Activated T-cell treated with anti-CD3 and anti-CD28 coated beads, Interleukin-2, amount 50 U/mL, for 72 hours (primary cell): ENCODE measurements at places on chromosomes 13 and 19. TPM values are rescaled to one million over a fixed set of nuclear protein-coding genes. Genes with fewer than 3 reads are reported as not detected.

DNA sequence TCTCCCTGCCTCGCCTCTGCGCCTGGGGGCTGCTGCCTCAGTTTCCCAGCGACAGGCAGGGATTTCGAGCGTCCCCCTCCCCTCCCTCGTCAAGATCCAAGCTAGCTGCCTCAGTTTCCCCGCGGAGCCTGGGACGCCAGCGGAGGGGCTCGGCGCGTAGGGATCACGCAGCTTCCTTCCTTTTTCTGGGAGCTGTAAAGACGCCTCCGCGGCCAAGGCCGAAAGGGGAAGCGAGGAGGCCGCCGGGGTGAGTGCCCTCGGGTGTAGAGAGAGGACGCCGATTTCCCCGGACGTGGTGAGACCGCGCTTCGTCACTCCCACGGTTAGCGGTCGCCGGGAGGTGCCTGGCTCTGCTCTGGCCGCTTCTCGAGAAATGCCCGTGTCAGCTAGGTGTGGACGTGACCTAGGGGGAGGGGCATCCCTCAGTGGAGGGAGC lies 722 bp upstream of the ICAM1 start:
- H3K36me3 ChIP-seq = peaks cover 5% of the 10 kb centered on the region
- no peaks in the 10 kb centered on the region for H3K27me3 ChIP-seq
- H3K27ac ChIP-seq = peak overlapping the region; percentile 95
- H3K4me3 ChIP-seq = peak overlapping the region; percentile 89

DNA sequence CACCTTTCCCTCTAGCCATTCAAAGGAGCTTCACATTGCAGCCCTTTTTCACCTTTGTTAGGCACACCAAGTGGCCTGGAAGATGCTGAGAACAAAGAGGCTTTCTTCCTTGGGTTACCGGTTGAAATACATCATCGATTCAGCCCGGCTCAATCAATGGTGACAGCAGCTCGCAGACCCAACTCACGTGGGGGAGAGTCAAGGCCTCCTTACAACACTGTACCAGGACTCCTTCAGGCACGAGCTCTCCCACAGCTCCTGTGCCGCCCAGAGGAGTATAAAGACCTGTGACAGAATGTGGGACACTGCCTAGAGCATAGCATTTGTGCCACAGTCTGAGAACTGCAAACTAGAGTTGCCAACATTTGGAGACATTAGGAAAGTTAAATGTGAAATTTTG lies 3.9 kb upstream of the LRRC63 start:
- peaks cover 2% of the 10 kb centered on the region for H3K36me3 ChIP-seq
- H3K27ac ChIP-seq = no peak overlapping the region
- H3K4me3 ChIP-seq = no peak overlapping the region
- H3K4me1 ChIP-seq = peaks cover 38% of the 10 kb centered on the region
- DNase-seq = no peak
- H3K27me3 ChIP-seq = no peaks in the 10 kb centered on the region

DNA sequence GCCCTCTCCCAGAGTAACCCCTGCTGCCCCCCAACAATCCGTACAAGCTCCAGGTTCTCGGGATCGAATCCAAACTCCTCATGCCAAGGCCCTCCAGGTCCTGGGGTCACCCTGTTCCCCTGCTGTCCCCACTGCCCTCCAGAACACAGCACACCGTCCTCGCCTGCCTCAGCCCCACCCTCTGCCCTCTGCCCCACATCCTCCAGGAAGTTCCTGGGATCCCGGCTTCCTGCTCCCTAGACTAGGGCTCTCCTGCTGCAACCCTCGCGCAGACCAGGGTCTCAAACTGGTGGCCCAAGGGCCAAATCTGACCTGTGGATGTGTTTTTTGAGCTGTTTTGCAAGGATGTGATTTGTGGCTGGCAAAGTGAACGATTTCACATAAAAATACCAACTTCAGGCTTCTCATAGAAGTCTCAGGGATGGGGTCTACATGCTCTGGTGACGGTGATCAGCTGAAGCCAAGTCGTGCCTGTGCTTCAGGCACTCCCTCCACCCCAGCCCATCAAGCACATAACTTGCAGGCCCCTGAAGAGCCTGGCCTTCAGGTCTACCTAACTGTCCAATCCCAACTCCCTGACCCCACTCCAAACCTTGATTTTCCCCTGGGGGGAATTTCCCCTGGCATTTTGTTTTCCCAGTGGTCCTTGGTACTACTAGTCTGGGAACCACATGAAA lies 1.8 kb downstream of the RABAC1 start:
- H3K27me3 ChIP-seq = no peaks in the 10 kb centered on the region
- no peaks in the 10 kb centered on the region for H3K36me3 ChIP-seq
- H3K4me1 ChIP-seq = peaks cover 19% of the 10 kb centered on the region
- H3K4me3 ChIP-seq = peak overlapping the region; percentile 96
- DNase-seq = no peak

DNA sequence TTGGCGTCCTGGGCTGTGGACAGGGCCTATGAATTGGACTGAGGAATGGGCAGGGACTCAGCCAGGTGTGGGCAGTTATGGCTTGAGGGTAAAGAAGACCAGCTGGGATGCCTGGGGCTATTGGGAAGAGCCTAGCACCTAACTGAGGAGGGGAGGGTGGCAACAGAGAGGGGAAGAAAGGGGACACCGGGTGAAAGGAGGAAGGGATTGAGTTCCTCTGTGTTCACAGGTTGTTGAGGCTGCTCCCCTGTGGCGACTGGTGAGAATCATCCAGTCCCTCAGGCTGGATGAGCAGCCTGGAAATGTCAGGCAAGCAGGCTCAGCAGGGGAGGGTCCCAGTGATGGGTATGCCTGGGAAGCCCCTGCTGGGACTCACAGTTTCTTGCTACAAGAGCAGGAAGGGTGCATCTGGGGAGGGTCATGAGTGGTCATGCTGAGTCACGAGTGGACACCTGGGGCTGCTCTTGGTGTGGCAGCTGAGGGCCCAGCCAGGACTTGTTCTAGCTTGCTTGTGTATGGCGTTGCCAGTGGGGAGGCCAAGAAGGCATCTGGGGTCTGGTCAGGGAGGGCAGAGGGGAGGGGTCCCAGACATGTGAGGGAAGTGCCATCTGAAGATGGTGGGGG lies 1.4 kb downstream of the ZNF324 start:
- no peak for DNase-seq
- H3K27me3 ChIP-seq = no peaks in the 10 kb centered on the region
- no peaks in the 10 kb centered on the region for H3K36me3 ChIP-seq
- peaks cover 27% of the 10 kb centered on the region for H3K4me1 ChIP-seq
- peak overlapping the region; percentile 88 for H3K4me3 ChIP-seq

DNA sequence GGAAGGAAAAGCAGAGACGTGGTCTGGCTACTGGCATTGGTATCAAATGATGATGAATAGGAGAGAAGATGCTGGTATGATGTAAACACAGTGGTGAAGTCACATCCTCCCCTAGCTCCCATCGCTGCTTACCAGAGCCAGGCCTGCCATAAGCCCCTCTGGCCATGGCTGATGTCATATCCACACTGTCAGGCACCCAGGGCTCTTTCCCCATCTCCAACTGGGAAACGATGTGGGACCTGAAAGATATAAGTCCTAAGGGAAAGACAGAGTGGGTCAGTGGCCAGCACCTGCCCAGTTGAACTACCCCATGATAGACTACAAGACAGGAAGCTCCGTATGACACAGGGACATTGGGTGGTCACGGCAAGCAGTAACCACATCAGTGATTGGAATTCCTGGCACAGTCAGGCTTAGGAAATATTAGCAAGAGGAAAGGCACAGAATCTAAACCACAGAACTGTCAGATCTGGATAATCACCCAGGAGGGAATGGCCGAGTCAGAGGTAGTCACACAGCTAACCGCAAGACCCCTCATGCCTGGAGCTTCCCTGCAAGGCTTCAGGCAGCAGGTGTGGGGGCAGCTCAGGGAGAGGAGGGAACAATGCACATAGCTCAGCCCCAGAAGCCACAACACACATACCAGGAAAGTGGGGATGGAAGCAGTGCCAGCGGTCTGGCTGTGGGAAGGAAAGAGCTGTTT lies 3.8 kb downstream of the ZNF792 start:
- no peak for DNase-seq
- H3K4me1 ChIP-seq = peaks cover 25% of the 10 kb centered on the region
- no peak overlapping the region for H3K4me3 ChIP-seq
- no peak overlapping the region for H3K27ac ChIP-seq
- H3K27me3 ChIP-seq = no peaks in the 10 kb centered on the region

DNA sequence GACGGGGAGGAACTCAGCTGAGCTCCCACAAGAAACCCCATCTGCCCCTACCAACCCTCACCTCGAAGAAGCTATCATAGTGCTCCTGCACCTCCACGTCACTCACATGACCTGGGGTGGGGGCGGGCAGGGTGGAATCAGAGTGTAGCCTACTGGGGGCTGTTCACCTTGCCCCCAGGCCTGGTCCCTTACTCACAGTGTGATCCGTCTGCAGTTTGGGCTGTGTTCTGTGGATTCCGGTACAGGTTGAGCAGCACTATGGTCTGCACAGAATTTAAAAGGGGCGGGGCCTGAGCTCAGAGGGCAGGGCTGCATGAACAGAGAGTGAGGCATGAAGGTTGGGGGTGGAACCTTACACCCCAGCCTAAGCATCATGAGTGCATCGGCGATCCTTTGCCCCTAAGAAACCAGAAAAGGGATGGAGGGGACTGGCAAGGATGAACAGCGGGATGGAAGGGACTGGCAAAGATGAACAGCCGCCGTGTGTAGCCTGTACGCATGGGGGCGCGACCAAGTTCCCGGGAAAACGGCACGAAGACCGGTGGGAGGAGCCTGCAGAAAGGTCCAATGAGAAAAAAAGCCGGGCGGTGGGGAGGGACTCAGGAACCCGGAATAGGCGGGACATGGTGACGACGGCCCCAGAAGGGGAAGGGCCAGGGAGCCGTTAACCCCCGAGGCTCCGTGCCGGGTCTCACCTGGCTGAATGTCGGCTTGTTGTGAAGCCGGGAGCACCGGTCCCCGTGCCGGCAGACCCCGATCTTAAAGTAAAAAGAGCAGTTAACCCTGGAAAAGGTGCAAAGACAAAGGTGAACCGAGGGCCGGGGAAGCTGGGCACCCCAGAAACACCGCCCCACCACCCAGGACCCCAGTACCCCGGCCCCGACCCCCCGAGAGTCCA lies 539 bp downstream of the U2AF1L4 start:
- H3K4me3 ChIP-seq = peak overlapping the region; percentile 91
- H3K36me3 ChIP-seq = peaks cover 12% of the 10 kb centered on the region
- peak overlapping the region; percentile 95 for H3K27ac ChIP-seq

GRCh38 chr19:33429891-33430673 lies 56.6 kb downstream of the CEBPG start:
- peak; percentile 8 for DNase-seq
- H3K4me3 ChIP-seq = peak overlapping the region; percentile 53
- H3K36me3 ChIP-seq = no peaks in the 10 kb centered on the region

GRCh38 chr13:72666391-72666790 lies 61.0 kb downstream of the MZT1 start:
- DNase-seq = no peak
- H3K4me1 ChIP-seq = no peaks in the 10 kb centered on the region
- no peaks in the 10 kb centered on the region for H3K36me3 ChIP-seq

DNA sequence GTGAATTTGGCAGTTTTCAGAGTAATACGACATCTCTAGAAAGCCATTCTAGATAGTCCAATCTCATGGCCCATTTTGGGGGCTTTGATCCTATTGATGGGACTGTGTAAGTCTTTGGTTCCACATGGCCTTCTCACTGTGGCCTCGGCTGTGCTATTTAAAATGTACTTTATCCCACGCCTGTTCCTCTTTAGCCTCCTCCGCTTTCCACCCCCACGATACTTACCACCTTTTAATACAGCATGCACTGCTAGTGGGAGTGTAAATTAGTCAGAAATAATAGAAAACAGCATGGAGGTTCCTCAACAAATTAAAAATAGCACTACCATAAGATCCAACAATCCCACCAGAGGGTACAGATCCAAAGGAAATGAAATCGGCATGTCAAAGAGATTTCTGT lies 28.3 kb upstream of the CEBPG start:
- no peaks in the 10 kb centered on the region for H3K4me1 ChIP-seq
- H3K36me3 ChIP-seq = no peaks in the 10 kb centered on the region
- DNase-seq = no peak
- H3K4me3 ChIP-seq = no peak overlapping the region
- peaks cover 35% of the 10 kb centered on the region for H3K27me3 ChIP-seq
- no peak overlapping the region for H3K27ac ChIP-seq

GRCh38 chr13:40170982-40171381 lies 495.5 kb downstream of the FOXO1 start:
- peak overlapping the region; percentile 12 for H3K4me3 ChIP-seq
- H3K27me3 ChIP-seq = no peaks in the 10 kb centered on the region
- H3K36me3 ChIP-seq = no peaks in the 10 kb centered on the region
- peak overlapping the region; percentile 27 for H3K27ac ChIP-seq
- H3K4me1 ChIP-seq = peaks cover 64% of the 10 kb centered on the region
- peak; percentile 79 for DNase-seq

- H3K36me3 ChIP-seq = no peaks in the 10 kb centered on the region
- H3K4me1 ChIP-seq = no peaks in the 10 kb centered on the region
- H3K4me3 ChIP-seq = no peak overlapping the region
Measured at GRCh38 chr13:109384491-109385241, 401.7 kb downstream of the IRS2 start.

DNA sequence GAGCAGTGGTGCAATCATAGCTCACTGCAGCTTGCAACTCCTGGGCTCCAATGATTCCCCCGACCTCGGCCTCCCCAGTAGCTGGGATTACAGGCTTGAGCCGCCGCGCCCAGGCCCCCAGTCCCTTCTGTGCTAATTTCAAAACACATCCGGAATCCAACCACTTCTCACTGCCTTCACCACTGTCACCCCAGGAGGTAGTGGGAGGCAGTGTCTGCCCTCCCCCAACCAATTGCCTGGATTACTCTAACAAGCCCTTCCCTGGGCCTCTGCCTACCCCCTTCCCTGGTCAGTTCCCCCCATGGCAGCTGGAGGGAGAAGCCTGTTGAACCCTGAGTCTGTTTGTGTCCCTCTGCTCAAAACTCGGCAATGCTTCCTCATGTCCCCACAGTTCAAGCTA lies 2.3 kb downstream of the PRAM1 start:
- H3K4me3 ChIP-seq = no peak overlapping the region
- no peak overlapping the region for H3K27ac ChIP-seq
- peaks cover 15% of the 10 kb centered on the region for H3K4me1 ChIP-seq
- no peaks in the 10 kb centered on the region for H3K36me3 ChIP-seq
- no peak for DNase-seq

GRCh38 chr13:106526738-106527444 lies 8.6 kb downstream of the EFNB2 start:
- no peaks in the 10 kb centered on the region for H3K4me1 ChIP-seq
- no peaks in the 10 kb centered on the region for H3K36me3 ChIP-seq
- H3K27ac ChIP-seq = no peak overlapping the region
- H3K4me3 ChIP-seq = no peak overlapping the region
- H3K27me3 ChIP-seq = peaks cover 53% of the 10 kb centered on the region

- no peak overlapping the region for H3K4me3 ChIP-seq
- DNase-seq = peak; percentile 54
- H3K36me3 ChIP-seq = no peaks in the 10 kb centered on the region
- no peaks in the 10 kb centered on the region for H3K4me1 ChIP-seq
Measured at GRCh38 chr13:113562085-113562749, 22.3 kb upstream of the TFDP1 start.

CGB5 gene
- not detected for total RNA-seq

PDX1 gene
- not detected for total RNA-seq

ADGRE3 gene
- total RNA-seq = not detected

C19orf33 gene
- not detected for total RNA-seq

FLT3 gene
- total RNA-seq = 0.09 TPM

ICAM1 gene
- 20.7 TPM for total RNA-seq

SLC1A6 gene
- total RNA-seq = not detected

TINCR gene
- 0.93 TPM for total RNA-seq
